ENCODE measurements at places on chromosomes 4 and X. TPM values are rescaled to one million over a fixed set of nuclear protein-coding genes. Genes with fewer than 3 reads are reported as not detected.

Gene SYTL5
- 1.2 TPM for total RNA-seq

Gene ZFP92
- total RNA-seq, result 0.22 TPM

- no peaks in the 10 kb centered on the region for H3K27me3 ChIP-seq
- H3K27ac ChIP-seq, result peak overlapping the region; percentile 57
- H3K4me1 ChIP-seq, result peaks cover 10% of the 10 kb centered on the region
- peak overlapping the region; percentile 81 for H3K4me3 ChIP-seq
- no peak for DNase-seq
Observed at GRCh38 chrX:15737190-15737958, 696 bp upstream of the CA5B start.

GRCh38 chrX:129769467-129770154 lies 10.1 kb upstream of the SASH3 start:
- no peaks in the 10 kb centered on the region for H3K4me1 ChIP-seq
- H3K36me3 ChIP-seq, result no peaks in the 10 kb centered on the region
- no peak for DNase-seq
- no peak overlapping the region for H3K4me3 ChIP-seq

Gene NLGN3
- total RNA-seq, result 2.1 TPM

Gene CENPVL3
- not detected for total RNA-seq

DNA sequence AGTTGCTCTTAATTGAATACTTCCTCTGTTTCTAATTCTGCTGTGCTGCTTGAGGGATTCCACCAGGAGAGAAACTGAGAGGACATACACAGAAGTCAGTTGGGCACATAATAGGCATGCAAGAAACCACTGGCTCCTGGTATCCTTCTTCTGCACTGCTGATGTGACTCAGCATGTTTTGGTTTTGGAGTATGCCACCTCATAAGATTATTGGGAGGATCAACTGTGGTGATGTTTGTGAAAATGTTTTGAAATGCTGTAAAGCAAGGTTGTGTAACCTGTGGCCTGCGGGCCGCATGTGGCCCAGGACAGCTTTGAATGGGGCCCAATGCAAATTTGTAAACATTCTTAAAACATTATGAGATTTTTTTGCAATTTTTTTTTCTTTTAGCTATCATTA lies 119.6 kb downstream of the GATB start:
- H3K27me3 ChIP-seq, result no peaks in the 10 kb centered on the region
- H3K36me3 ChIP-seq, result peaks cover 5% of the 10 kb centered on the region
- no peak overlapping the region for H3K27ac ChIP-seq
- DNase-seq, result no peak
- no peak overlapping the region for H3K4me3 ChIP-seq

DNA sequence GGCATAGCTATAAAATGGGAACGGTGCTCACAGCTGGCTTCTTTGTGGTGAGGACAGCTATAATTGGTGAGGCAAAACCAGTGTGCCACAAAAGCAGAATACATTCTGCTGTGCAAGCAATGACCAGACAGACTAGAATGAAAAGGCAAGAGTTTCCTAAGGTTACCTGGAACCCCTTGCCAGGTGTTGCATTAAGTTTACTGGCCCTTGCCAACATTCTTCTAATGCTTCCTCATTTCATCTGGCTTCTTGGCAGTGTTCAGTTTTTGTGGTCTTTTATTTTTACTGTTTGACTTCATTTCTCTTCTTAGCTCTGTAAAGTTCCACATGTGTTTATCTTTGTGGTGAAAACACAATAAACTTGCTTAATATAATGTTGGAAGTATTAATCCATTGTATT lies 131.4 kb downstream of the PTTG2 start:
- no peak for DNase-seq
- no peaks in the 10 kb centered on the region for H3K36me3 ChIP-seq
- no peaks in the 10 kb centered on the region for H3K27me3 ChIP-seq
- no peak overlapping the region for H3K4me3 ChIP-seq
- no peak overlapping the region for H3K27ac ChIP-seq

- H3K36me3 ChIP-seq, result no peaks in the 10 kb centered on the region
- H3K27me3 ChIP-seq, result no peaks in the 10 kb centered on the region
- no peak for DNase-seq
- no peak overlapping the region for H3K4me3 ChIP-seq
Observed at GRCh38 chr4:141587897-141588296, 48.5 kb upstream of the IL15 start.

Gene HTN3
- not detected for total RNA-seq

GRCh38 chrX:126655061-126655460 lies 102.4 kb upstream of the DCAF12L1 start:
- H3K27ac ChIP-seq, result no peak overlapping the region
- no peak for DNase-seq
- no peaks in the 10 kb centered on the region for H3K4me1 ChIP-seq
- H3K27me3 ChIP-seq, result no peaks in the 10 kb centered on the region
- no peak overlapping the region for H3K4me3 ChIP-seq

Gene H2AZ1
- 351 TPM for total RNA-seq

Gene EDA
- total RNA-seq, result 5.0 TPM

Data from Calu3 (cell line).